CD4-positive, alpha-beta T cell treated with Interleukin-6 at 100 ng/mL for 8 hours (primary cell): ENCODE measurements at places on chromosomes 11 and 22.

DNA sequence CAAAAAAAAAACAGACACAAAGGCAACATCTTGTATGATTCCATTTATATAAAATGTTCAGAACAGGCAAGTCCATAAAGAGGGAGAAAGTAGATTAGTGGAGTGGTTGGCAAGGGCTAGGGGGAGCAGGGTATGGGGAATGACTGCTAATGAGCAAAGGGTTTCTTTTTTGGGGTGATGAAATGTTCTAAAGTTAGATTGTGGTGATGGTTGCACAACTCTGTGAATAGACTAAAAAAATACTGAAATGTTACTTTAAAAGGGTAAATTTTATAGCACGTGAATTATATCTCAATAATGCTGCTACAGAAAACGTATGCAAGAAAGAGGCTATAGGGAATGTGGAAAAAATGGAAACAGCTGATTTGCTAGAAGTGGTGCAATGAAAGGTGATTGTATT is 155.1 kb downstream of the TENM4 start:
- no peak for DNase-seq

- no peak for DNase-seq
Observed at GRCh38 chr11:108698844-108699642, 34.2 kb downstream of the DDX10 start.

DNA sequence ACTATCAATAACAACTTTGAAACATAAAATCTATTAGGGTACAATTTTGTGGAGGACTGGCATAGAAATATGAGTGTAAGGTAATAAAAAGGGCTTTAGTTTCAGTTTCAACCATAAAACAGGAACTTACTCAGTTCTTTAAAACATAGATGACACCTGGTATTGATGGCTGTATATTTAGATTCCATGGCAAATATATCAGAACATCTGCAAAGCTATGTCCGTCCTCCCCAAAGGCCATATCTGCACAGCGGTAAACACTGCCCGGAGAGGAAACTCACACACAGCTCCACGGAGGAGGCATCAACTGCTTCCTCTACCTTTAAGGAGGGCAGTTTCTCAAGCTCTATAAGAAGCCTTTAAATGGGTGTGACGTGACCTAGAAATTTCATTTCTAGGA is 993.3 kb downstream of the BRD1 start:
- DNase-seq, result no peak

DNA sequence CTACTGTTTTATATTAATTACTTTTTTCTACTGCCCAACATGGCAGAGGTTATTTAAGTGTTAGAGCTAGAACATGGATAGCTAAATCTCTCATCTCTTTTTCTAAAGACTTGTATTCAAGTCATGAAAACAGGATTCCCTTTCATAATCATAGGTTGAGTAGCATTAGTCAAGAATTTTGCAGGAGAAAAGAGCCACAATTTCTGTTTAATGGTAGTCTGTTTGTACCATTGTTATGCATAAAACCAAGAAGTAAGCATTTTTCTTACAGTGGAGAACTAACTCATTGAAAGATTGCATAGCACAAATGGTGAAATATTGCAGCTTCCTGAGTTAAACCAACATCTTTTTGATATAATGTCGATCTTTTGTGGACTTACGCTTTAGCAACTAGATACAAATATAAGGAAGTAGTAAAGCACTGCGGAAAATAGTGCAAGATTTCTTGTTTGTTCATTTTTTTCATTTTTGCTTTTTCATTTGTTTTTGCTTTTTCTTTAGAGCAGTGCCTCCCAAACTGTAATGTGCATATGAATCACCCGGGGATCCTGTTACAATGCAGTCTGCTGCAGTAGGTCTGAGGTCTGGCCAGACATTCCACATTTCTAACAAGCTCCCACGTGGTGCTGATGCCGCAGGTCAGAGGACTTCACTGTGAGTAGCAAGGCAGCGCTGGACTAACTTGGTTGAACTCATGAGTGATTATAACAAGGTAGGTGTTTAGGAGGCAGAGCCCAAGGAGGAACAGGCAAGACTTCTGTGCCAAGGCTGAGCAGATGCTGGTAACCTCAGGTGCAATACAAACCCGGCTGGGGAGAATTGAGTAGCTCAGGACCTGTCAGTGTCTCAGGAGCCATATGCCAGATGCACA is 4.6 kb downstream of the ETS1 start:
- DNase-seq, result no peak

DNA sequence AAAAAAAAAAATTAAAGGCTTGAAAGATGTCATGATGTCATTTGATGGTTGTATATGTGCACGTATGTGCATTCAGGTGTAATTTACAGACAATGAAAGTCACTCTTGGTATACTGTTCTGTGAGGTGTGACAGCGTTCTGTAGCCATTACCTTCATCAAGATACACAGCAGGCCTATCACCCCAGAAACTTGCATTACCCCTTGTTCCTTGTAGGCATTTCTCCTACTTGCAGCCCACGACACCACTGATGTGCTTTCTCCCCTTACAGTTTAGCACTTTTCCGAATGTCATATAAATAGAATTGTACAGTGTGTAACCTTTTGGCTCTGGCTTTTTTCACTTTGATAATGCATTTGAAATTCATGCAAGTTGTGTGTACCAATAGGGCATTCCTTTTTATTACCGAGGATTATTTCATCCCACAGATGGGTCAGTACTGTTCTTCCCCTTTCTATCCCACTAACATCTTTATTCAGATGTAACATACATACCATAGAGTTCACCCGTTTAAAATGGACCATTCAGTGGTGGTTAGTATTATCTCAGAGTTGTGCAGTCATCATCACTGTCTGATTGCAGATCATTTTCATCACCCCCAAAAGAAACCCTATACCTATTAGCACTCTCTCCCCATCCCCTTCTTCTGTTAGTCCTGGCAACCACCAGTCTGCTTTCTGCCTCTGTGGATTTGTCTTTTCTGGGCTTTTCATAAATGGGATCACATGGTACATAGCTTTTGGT is 30.3 kb downstream of the BCR start:
- no peak for DNase-seq

DNA sequence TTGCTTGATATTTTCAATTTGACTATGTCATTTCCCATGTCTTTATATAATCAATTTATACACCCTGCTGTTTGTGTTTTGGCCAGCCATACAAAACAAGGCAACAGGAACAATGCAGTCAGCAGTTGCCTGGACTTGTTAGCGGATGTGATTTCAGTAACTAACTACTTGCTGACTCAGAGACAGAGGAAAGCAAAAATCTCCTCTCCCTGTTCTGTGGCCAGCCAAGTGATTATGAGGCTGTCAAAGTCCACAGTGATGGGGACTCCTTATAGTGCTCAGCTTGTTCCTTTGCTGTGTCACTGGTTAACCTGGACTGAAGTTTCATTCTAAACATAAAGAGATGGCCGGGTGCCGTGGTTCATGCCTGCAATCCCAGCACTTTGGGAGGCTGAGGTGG is 32.6 kb upstream of the APLP2 start:
- DNase-seq, result no peak

- no peak for DNase-seq
Observed at GRCh38 chr11:3866836-3867208, 11.4 kb downstream of the STIM1 start.
